T1000 (cell line): ENCODE measurements at places on chromosomes 13 and 19.

DNA sequence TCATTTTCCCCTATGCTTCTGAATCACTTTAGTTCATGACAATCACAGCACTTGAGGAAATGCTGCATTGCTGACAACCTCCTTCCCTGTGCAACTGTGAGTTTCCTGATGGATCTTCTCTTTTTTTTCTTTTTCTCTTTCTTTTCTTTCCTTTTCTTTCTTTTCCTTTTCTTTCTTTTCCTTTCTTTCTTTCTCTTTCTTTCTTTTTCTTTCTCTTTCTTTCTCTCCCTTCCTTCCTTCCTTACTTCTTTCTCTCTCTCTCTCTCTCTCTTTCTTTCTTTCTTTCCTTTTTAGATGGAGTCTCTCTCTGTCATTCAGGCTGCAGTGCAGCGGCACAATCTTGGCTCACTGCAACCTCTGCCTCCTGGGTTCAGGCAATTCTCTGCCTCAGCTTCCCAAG lies 247.9 kb upstream of the HTR2A start:
- DNase-seq = no peak

GRCh38 chr19:30911491-30911890 lies 437.7 kb downstream of the TSHZ3 start:
- DNase-seq = no peak

- DNase-seq = peak; percentile 36
Observed at GRCh38 chr19:55209693-55210472, 582 bp upstream of the PTPRH start.

DNA sequence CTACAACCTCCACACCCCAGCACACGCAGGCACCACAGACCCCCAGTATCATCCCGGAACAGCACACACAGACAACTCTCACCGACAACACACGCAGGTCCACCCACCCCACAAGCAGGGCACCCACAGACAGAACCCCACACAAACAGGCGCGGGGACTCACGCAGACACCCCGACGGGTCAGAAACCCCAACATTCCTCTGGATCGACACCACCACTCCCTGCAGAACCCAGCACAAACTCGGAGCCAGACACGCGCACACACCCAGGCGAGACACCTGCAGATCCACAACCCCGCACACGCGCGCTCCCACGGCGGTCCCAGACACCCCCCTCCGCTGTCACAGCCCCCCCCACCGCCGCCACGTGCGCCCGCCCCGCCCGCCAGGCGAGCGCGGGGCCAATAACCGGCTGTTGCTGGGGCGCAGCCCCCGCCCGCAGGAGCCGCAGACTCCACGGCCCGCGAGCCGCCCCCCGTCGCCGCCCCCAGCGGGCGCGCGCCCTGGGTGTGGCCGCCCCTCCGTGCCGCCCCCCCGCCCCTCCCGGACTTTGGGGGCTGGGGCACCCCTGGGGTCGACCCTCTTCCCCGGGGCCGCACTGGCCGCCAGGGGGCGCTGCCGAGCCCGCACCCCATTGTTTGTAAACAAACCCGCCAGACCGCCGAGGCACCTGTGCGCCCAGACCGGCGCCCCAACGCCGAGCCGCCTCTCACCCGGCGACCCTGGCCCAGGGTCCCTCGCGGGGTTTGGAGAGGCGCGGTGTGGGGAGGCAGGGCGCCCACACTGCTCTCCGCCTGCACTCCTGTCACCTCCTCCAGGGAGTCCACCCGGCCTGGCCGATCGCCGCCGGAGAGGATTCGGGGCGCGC lies 712 bp downstream of the BBC3 start:
- DNase-seq = peak; percentile 43

DNA sequence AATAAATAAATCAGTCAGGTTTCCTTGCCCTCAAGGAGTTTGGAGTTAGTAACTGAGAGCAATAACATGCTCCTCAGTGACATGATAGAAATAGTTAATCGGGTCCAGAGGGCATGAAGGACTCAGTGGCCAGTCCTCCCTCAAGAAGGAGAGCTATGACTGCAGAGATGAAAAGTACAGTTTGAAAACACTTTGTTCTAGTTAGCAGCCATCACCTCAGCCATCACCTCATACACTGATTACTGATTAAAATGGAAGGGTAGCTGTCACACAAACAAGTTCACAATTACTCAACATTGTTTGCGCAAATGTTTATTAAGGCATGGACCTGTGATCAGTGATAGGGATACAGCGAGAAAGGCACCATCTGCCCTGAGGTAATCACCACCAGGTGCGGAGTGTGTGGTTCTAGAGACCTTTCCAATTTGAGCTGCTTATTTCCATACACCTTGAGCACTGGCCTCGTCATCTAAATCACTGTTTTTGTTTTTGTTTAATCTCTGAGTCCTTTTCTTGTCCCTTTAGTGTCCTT lies 85.3 kb upstream of the RAP2A start:
- no peak for DNase-seq

- no peak for DNase-seq
Observed at GRCh38 chr13:64075543-64076271, 2660.1 kb upstream of the PCDH20 start.

- DNase-seq = no peak
Observed at GRCh38 chr13:78022164-78022877, 103.7 kb upstream of the EDNRB start.

DNA sequence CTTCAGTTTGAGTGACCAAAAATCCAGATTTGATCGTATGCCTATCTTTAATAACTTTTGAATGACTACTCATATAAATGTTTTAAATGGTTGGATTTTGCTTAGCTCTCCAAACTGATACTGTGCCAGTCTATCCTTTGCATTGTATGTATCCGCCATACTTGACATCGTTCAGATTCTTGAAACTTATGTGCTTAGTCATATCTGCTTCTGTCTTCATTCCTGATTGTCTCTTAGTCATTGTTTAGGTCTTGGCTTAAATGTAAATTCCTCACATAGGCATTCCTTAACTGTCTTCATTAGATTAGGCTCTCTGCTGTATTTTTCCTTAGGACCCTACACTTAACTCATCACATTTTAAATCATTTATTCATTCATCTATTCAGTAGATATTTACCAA lies 126.0 kb downstream of the PCCA start:
- no peak for DNase-seq
